Heart left ventricle (tissue), 16 donors: ENCODE measurements at places on chromosomes 16 and 17. TPM values are rescaled to one million over a fixed set of nuclear protein-coding genes. Genes with fewer than 3 reads are reported as not detected.

DNA sequence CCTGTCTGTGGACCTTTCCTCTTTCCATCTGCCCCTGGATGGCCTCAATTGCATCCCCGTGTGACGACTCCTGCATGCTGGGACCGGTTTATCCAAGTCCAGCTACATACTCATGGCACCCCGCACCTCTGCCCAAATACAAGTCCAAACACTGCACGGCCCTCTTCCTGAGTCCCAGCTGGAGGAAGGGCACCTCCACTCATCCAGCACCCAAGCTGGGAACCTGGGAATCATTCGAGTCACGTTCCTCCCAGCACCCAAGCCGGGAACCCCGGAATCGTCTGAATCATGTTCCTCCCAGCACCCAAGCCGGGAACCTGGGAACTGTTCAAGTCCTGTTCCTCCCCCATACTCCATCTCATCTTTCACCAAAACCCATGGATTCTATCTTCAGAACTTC lies 10.2 kb downstream of the TRARG1 start:
- H3K36me3 ChIP-seq, result no peaks in the 10 kb centered on the region
- no peak for DNase-seq
- no peaks in the 10 kb centered on the region for H3K4me1 ChIP-seq
- H3K27ac ChIP-seq, result no peak overlapping the region
- no peak overlapping the region for H3K4me3 ChIP-seq
- H3K27me3 ChIP-seq, result no peaks in the 10 kb centered on the region

- H3K27ac ChIP-seq, result no peak overlapping the region
- H3K4me3 ChIP-seq, result no peak overlapping the region
- no peak for DNase-seq
- no peaks in the 10 kb centered on the region for H3K36me3 ChIP-seq
These were observed 136.7 kb upstream of the NUDT7 start for GRCh38 chr16:77585379-77586251.

- H3K4me1 ChIP-seq, result peaks cover 13% of the 10 kb centered on the region
- no peaks in the 10 kb centered on the region for H3K27me3 ChIP-seq
- H3K4me3 ChIP-seq, result no peak overlapping the region
- no peaks in the 10 kb centered on the region for H3K36me3 ChIP-seq
- DNase-seq, result no peak
These were observed 139.4 kb upstream of the RPH3AL start for GRCh38 chr17:492022-492413.

DNA sequence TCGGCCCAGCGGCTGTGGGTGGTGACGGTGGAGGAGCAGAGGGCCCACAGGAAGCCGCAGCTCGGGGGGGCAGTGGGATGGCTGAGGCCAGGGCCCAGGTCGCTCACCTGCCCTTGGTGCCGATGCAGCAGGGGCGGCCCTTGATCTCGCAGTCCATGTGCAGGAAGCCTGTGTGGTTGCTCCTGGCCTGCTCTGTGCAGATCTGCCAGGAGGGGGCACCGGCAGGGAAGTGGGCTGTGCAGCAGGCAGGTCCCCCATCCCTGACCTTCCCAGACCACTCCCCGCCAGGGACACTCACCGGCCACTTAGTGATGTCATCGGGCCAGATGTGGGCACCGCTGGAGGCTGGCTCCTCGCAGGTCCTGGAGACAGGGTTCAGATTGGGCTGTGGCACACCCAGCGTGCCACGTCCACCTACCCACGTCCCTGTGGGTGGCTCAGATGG lies 6.2 kb downstream of the AANAT start:
- peaks cover 9% of the 10 kb centered on the region for H3K4me1 ChIP-seq
- no peak overlapping the region for H3K4me3 ChIP-seq
- H3K27me3 ChIP-seq, result no peaks in the 10 kb centered on the region
- no peak for DNase-seq
- H3K27ac ChIP-seq, result no peak overlapping the region

- no peak overlapping the region for H3K4me3 ChIP-seq
- no peaks in the 10 kb centered on the region for H3K36me3 ChIP-seq
- no peaks in the 10 kb centered on the region for H3K27me3 ChIP-seq
- H3K4me1 ChIP-seq, result no peaks in the 10 kb centered on the region
- no peak overlapping the region for H3K27ac ChIP-seq
These were observed 28.2 kb upstream of the C1QL1 start for GRCh38 chr17:44996304-44996703.

Gene CETP
- not detected for total RNA-seq
